ENCODE measurements at places on chromosomes 2 and 18.
A peak's percentile ranks its signal among the peaks of the same experiment; 100 is the strongest.

- no peak for DNase-seq
Observed at GRCh38 chr18:59878644-59879043, 21.2 kb upstream of the PMAIP1 start.

DNA sequence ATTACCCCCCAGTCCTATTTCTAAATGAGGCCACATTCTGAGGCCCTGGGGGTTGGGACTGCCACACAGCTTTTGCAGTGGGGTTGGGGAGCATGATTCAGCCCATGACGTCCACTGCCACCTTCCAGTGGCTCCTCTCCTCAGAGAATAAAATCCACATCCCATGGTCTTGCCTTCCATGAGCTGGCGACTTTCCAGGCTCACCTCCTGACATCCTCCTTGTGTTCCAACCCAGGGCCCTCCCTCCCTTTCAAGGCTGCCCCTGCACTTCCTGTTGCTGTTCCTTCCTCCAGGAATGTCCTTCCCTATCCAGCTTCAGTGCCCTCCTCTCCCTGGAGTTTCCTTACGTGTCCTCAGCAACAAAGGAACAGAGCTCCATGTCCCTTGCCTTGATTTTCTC, 187.3 kb upstream of the ID2 start:
- no peak for DNase-seq

- no peak for DNase-seq
Observed at GRCh38 chr2:225496568-225496967, 97.1 kb downstream of the NYAP2 start.

DNA sequence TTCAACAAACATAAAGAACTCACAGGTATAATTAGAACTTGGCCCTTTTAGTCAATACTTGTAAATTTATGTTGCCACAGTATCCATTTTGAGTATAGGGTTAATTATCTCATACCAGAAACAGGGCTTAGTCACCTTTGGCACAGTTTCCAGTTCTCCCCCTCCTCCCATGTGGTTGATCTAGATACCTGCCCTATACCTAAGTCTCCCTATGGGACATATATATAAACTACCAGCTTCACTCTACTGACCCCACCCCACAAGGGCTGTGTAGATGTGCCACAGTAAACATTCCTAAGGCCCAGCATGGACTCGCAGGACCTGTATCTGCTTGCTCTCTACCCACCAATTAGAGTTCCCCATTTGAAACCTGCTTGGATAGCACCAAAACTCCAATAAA, 371.7 kb upstream of the RND3 start:
- DNase-seq, result no peak

DNA sequence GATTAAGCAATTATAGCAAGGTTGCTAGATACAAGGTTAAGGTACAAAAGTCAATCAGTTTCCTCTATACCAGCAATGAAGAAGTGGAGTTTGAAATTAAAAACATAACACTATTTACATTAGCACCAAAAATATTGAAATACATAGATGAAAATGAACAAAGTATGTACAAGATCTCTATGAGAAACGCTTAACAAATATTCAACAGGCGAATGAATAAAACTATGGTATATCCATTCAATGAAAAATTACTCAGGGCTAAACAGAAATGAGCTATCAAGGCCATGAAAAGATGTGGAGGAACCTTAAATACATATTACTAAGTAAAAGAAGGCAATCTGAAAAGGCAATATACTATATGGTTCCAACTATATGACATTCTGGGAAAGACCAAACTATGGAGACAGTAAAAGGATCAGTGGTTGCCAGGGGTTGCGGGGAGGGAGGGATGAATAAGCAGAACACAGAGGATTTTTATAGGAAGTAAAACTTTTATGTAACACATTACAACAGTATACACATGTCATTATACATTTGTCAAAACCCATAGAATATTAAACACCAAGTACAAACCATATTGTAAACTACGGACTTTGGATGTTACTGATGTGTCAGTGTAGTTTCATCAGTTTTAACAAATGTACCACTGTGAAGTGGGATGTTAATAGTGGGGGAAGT, 62.1 kb downstream of the RMDN2 start:
- DNase-seq, result no peak

GRCh38 chr2:42052702-42053481, 5.1 kb downstream of the PKDCC start:
- no peak for DNase-seq

DNA sequence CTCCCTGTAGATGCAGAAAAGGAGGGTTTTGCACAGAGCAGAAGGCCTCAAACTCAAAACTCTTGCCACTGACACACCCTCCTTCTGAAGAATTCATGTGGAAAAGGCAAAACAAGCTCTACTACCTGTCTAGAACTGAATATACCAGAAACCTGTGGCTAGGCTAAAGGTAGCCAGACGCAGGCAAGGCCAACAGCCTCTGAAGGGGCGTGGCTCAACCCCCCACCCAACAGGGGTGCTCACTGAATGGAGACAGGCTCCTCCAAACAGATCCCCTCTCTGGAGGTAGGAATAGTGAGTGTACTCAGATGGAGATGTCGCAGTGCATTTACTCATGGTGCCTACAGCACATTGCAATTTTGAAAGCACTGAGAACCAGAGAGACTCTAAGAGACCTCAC, 3.0 kb upstream of the STK17B start:
- DNase-seq, result no peak

GRCh38 chr2:120210270-120210693, 12.9 kb downstream of the TMEM185B start:
- no peak for DNase-seq

- DNase-seq, result no peak
Observed at GRCh38 chr2:47016172-47016913, 100.7 kb upstream of the MCFD2 start.

DNA sequence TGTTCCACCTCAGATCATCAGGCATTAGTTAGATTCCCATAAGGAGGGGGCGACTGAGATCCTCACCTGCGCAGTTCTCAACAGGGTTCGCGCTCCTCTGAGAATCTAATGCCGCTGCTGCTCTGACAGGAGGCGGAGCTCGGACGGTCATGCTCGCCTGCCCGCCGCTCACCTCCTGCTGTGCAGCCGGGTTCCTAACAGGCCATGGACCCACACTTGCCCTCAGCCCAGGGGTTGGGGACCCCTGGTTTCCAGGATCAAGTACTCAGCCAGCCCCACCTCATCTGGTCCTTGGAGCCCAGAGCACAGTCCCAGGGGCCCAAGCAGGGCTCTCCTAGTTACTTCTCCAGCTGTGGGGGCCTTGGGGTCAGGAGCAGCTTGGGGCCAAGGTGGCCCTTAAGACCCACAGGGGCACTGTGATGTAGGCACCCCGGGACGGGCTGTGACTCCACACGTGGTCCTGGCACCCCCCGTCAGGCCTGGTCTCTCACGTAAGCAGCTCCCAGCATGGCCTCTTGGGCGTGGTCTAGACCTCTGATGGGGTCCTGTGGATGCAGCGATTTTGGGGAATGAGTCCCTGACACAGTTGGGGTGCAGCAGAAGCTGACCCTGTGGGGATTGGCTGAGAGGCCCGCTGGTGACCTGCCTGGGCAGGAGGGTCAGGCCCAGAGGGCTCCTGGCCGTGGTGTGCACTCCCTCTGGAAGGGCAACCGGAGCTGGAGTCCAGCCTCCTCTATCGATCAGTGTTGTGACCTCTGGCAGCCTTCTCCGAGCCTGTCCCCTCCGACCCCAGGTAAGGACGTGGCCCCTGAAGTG, 28.3 kb upstream of the OTOS start:
- DNase-seq, result no peak

DNA sequence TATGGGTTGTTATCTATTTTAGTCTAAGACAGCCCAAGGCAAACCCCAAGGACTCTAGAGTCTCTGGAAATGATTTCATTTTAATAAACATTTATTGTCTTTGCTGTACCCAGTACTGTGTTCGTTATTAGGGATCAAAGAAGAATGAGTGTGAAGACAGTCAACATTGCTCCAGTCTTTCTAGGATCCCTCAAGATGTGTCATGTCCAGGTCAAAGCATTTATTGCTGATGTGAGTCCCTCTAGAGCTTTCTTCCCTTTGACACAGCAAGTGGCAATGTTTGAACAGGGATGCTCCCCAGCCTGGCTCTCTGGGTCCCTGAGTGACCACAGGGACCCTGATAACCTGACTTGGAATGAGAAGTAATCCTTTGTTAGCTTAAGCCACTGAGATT, 123.1 kb upstream of the STK17B start:
- DNase-seq, result no peak

GRCh38 chr2:43110442-43110871, 115.9 kb downstream of the ZFP36L2 start:
- no peak for DNase-seq

GRCh38 chr18:54946149-54946581, 13.1 kb downstream of the CCDC68 start:
- DNase-seq, result no peak

DNA sequence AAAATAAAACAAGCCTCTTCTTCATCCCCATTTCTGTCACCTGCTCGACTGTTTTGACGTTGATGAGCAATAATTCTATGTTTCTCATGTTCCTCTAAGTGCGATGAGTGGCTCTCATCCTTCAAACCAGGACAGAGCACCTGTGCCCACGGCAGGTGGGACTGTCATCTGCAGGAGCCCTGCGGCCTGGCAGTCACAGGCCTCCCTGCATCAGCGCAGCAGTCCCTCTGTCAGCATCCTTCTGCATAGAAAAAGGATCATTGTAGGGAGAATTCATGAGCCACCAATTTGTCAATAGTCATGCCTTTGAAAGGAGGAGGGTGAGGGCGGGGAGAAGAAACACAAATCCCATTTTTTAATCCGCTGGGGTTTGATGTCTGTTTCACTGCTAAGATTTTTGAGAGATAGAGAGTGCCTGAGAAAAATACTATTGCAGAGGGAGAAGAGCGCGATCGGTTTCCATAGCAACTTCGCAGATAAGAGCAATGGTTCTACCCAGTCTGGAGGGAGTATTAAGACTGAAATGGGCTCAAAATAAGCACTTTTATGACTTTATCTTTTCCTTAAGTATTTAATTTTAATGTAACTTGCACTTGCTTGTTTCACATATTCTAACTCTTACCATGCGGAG, 234.3 kb upstream of the NCKAP5 start:
- no peak for DNase-seq

GRCh38 chr2:238427435-238428162, 872 bp downstream of the ASB1 start:
- no peak for DNase-seq

- DNase-seq, result peak; percentile 2
Observed at GRCh38 chr2:240424341-240425235, 10.9 kb upstream of the GPC1 start.

- DNase-seq, result no peak
Observed at GRCh38 chr2:10362096-10362897, 59.6 kb downstream of the HPCAL1 start.

GRCh38 chr2:29526587-29527586, 394.5 kb downstream of the ALK start:
- no peak for DNase-seq

DNA sequence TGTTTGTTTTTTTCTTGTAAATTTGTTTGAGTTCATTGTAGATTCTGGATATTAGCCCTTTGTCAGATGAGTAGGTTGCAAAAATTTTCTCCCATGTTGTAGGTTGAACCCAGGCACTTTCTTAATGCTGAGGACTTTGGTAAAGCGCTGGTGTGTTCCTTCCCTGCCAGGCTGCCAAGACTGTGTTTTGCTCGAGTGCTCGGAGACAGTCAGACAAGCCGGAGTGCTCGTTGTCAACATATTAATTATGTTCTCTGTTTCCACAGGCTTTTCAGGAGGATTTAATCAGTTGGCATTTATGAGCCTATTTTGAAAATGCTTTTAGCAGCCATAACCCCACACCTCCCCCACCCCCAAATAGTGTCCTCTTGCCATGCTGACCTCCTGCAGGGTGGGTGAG, 6.4 kb downstream of the MTCL1 start:
- DNase-seq, result no peak

DNA sequence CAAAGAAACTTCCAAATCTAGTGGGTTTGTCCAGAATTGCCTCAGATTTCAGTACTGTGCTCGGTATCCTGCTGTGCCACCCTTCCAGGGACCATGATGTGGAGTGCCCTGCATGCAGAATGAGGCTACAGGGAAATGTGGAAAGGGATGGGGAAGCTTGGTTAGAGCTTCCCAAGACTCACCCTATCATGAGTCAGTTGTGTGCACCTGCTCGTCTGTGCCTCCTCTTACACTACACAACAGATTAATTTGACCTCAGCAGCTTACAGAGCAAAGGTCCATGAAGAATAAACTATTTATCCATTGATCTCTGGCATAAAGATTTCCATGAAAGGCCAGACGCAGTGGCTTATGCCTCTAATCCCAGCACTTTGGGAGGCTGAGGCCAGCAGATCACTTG, 21.3 kb upstream of the NCK2 start:
- no peak for DNase-seq

- DNase-seq, result no peak
Observed at GRCh38 chr2:179655627-179656026, 205.8 kb downstream of the ZNF385B start.

DNA sequence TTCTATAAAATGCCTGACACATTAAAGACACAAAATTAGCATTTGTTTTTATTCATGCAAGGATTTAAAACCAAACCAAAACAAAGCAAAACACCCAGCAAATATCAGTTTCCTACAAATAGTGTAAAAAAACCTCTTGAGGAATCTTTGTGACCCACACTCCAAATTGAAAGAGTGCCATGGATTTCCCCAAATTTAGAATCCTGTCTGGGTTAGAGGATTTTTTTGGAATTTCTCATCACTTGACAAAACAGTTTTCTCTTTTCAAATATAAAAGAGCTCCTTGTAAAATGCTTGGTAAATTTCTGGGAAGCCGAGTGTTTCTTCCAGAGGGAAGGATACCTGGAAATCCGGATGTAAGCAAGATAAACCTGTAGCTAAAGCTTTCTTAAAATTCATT, 1.7 kb upstream of the FN1 start:
- no peak for DNase-seq

GRCh38 chr18:77086034-77086433, 46.5 kb downstream of the MBP start:
- no peak for DNase-seq

- no peak for DNase-seq
Observed at GRCh38 chr2:206296128-206296527, 21.7 kb downstream of the ZDBF2 start.

DNA sequence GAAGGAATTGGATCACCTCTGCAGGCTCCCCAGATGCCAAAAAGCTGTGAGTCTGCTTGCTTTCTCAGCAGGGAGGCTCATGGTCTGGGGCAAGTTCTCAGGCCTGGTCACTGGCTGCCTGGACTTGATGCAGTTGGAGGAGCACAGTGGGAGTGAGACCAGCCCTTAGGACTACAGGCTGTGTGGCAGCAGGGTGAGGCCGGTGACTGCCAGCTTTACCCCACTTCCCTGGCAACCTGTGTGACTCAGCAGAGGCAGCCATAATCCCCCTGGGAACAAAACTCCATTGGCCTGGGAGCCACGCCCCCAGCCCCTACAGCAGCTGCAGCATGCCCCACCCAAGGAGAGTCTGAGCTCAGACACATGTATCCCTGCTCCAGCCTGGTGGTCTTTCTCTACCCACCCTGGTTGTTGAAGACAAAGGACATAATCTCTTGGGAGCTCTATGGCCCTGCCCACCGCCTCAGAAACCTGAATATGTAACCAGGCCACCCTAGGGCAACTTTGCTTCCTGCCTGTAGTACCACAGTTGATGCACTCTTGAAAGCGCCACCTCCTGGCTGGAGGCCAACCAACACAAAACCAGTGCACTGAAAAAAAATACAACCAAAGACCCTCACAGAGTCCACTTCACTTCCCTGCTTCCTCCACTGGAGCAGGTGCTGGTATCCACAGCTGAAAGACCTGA, 106.8 kb upstream of the SPATS2L start:
- no peak for DNase-seq

GRCh38 chr2:158979772-158980171, 11.3 kb downstream of the TANC1 start:
- no peak for DNase-seq

- DNase-seq, result no peak
Observed at GRCh38 chr2:215374002-215374401, 61.9 kb downstream of the FN1 start.
